ENCODE measurements at places on chromosomes 3 and 15.

- no peak for DNase-seq
Measured at GRCh38 chr15:64650552-64650951, 124.8 kb downstream of the RBPMS2 start.

DNA sequence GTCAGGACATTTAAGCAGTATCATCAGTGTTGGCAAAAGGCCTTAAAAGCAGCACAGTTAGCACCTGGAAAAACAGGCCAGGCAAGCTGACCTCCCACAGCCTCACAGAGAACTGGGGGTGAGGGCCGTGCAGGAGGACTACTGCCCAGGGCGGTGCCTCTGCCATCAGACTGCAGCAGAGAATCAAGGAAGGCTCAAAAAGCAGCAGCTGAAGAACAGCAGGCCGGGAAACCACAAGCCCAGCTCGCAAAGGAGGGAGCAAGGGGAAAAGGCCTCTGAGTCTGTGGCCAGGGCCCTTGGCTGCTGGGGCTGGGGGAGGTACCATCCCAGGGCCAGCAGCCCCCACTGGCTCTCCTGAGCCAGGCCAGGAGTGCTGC is 84.2 kb downstream of the SEC22A start:
- DNase-seq, result no peak

- DNase-seq, result no peak
Measured at GRCh38 chr3:73772076-73772886, 147.5 kb upstream of the PDZRN3 start.

GRCh38 chr3:46271209-46271745 is 29.0 kb downstream of the CCR3 start:
- DNase-seq, result no peak

GRCh38 chr3:137990427-137990826 is 19.5 kb upstream of the CLDN18 start:
- DNase-seq, result no peak

DNA sequence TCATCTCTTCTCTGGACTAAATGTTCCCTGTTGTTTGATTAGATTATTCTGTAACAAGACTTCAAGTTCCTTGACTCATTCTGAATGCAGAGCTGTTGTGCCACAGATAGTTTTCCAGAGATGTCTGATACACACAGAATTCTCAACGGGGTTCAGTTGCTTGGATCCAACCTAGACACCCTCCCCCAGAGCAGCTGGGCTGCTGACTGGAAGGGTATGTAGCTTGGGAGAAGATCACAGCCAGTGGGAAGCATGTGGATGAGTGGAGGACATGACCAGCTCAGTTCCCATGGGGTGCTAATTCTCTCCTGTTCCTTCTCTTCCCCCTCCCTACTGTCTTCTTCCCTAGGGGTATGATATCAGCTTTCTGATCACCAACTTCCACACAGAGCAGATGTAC is 6.6 kb upstream of the TTLL3 start:
- no peak for DNase-seq

DNA sequence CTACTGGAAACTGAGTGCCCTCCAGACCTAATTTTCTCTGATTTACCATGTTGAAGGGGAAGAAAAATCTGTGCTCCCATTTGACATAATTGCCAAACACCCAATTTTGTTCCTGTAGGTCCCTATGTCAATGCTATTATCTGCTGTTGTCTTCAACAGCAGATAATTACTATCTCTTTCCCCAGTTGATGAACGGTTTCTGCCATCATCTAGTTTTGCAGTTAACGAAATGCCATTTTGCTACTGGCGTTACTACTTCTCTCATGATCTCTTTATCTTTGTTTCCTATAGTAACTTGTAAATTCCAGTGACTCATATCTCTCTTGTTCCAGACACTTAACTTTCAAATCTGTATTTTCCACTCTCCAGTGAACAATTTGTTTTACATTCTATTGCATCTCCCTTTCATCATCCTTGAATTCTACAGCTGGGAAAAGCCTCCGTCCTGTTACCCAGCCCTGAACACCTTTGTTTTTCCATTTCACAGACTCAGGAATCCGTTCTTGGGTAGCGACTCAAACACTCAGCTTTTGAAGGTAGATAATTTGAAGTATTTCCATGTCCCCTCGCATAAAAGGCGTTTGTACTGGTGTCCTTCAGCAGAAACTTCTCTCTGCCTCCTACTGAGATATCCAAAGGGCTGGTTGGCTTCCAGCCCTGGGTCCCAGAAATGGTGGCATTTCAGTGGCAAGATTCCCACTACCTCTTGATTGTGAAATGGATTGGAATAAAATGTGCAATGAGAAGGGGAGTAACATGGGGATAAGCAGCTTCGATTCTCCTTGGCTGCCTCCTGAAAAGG is 111.7 kb downstream of the FOXB1 start:
- DNase-seq, result no peak

DNA sequence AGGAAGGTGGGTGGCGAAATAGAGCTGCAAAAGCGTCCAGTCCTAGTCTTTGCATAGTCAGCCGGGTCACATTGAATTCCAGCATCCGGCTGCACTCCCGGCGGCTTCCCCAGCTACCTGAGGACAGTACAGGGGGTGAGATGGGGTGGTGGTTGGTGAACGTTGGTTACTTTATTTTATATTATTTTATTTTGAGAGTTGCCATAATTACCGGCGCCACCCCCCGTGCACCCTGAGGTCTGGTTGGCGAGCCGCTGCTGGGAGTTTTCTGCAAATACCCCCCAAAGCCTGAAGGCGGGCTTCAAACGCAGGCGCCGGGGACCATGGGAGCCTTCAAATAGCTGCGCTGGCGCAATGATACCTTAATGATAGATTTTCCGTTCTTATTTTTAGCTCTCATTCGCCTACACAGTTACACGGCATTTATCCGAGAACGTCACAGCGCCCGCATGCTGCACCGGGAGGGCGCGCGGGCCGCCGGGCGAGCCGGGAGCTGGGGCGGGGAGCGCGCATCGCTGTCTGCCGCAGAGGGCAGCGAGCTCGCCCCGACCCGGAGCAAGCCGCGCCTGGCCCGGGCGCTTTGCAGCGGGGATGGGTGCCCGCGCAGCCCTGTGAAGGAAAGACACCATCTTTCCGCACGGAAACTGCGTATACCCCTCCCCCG is 756 bp upstream of the RASGRF1 start:
- peak; percentile 29 for DNase-seq

GRCh38 chr3:120160050-120160449 is 65.8 kb upstream of the GSK3B start:
- DNase-seq, result no peak

- DNase-seq, result no peak
Measured at GRCh38 chr3:177050501-177051237, 146.6 kb downstream of the TBL1XR1 start.

- no peak for DNase-seq
Measured at GRCh38 chr3:33377931-33378330, 62.3 kb downstream of the UBP1 start.

- DNase-seq, result no peak
Measured at GRCh38 chr3:56776556-56776950, 25.2 kb downstream of the ARHGEF3 start.

GRCh38 chr15:49982584-49982983 is 136.4 kb downstream of the ATP8B4 start:
- DNase-seq, result no peak

GRCh38 chr15:36491912-36492311 is 87.5 kb upstream of the CDIN1 start:
- no peak for DNase-seq

- no peak for DNase-seq
Measured at GRCh38 chr3:23567917-23568316, 237.8 kb upstream of the UBE2E1 start.

GRCh38 chr15:42239528-42240182 is 31.6 kb upstream of the VPS39 start:
- no peak for DNase-seq

DNA sequence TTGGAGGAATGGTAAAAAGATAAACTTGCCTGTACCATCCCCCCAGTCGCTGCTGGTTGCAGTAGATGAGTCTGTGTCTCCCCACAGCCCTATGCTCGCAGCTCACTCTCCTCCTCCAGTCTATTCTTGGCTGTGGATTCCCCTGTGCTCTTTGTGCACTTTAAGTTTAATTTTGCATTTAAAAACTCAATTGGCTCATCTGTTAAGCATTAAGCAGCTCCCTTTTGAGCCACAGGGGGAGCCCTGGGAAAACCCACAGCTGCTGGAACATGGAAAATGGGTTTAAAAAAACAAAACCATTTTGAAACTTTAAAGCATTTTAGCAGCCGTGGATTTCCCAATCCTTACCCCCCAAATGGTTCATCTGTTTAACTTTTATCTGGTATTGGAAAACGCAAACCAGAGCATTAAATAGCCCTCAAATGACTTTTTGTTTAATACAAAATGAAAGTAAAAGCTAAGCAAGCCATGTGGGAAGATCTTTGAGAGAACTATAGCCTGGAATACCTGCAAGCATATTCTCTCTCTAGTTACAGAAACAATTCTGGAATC is 536.9 kb downstream of the ZIC1 start:
- no peak for DNase-seq
